ENCODE measurements at places on chromosomes 7 and 10.

DNA sequence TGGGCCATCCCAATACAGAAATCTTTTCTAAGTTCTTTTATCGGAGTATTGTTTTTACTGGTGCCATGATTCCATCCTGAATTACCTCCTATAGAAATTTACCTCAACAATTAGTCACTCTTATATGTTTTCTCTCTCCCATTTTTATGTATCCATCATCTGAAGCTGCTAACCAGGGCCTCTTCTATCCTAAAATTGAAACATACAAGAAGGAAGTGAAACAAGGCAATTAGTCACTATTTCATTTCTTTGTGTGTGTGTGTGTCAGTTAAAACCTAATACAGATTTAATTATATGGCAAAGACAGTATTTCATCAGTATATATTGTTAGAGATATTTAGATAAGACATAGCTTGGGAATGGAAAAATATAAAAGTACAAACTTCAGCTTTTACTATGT lies 148.4 kb upstream of the AHR start:
- H3K4me3 ChIP-seq, result no peak overlapping the region
- no peak overlapping the region for H3K27ac ChIP-seq
- H3K27me3 ChIP-seq, result no peaks in the 10 kb centered on the region
- H3K4me1 ChIP-seq, result peaks cover 2% of the 10 kb centered on the region
- H3K36me3 ChIP-seq, result no peaks in the 10 kb centered on the region

- no peak for DNase-seq
- no peaks in the 10 kb centered on the region for H3K36me3 ChIP-seq
- H3K4me3 ChIP-seq, result no peak overlapping the region
- H3K4me1 ChIP-seq, result no peaks in the 10 kb centered on the region
- no peaks in the 10 kb centered on the region for H3K27me3 ChIP-seq
- H3K27ac ChIP-seq, result no peak overlapping the region
Measured at GRCh38 chr7:30920584-30921539, 9.2 kb downstream of the AQP1 start.

GRCh38 chr10:24966962-24967481 lies 14.6 kb upstream of the PRTFDC1 start:
- no peak overlapping the region for H3K27ac ChIP-seq
- no peaks in the 10 kb centered on the region for H3K36me3 ChIP-seq
- H3K27me3 ChIP-seq, result no peaks in the 10 kb centered on the region
- no peak for DNase-seq

DNA sequence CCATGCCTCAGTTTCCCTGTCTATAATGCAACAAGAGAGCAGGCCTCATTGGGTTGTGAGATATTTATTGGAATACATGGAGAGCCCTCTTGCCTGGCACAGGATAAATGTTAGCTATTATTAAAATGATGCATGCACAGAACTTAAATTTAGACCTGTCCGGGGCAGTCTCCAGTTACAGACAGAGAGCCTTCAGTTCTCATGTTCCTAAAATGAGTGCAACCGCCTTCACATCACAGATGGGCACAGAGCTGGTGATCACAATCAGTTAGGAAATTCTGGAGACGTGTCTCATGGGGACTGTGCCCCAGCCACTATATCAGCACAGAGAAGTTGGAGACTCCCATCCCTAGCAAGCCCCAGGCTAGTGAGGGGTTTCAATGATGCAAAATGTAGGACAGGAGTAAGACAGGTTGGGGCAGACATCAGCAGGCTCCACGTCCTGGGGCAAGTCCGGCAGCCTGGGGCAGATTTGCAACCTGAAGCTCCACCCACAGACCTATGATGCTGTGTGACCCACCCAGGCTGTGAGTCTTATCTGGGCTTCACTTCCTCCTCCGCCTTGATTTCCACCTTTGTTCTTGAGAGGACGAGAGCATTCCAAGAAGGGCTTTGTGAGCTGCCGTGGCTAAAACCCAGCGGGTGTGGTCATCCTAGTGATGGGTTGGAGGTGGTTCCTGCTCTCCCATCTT lies 49.4 kb downstream of the CXCL12 start:
- no peak for DNase-seq
- no peaks in the 10 kb centered on the region for H3K36me3 ChIP-seq
- H3K27ac ChIP-seq, result no peak overlapping the region

DNA sequence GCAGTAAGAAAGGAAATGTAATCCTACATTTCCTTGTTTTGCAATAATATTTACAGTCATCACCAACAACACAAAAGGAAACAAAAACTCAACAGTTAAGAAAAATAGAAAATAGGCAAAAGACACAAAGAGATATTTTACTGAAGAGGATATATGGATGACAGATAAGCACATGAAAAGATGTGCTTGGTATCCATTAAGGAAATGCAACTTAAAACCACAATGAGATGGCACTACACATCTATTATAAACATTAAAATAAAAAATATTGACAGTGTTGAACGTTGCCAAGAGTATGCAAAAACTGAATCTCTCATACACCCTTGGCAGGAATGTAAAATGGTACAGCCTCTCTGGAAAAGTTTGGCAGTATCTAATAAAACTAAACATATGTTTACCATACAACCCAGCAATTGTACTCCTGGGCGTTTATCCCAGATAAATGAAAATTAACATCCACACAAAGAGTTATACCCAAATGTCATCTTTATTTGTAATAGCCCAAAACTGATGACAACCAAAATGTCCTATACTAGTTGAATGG lies 5.4 kb downstream of the CEP41 start:
- no peaks in the 10 kb centered on the region for H3K36me3 ChIP-seq
- no peak overlapping the region for H3K27ac ChIP-seq
- no peak for DNase-seq

- H3K27me3 ChIP-seq, result no peaks in the 10 kb centered on the region
- no peaks in the 10 kb centered on the region for H3K36me3 ChIP-seq
- no peaks in the 10 kb centered on the region for H3K4me1 ChIP-seq
Measured at GRCh38 chr7:42035210-42035609, 201.8 kb downstream of the GLI3 start.

- H3K27me3 ChIP-seq, result no peaks in the 10 kb centered on the region
- H3K4me1 ChIP-seq, result peaks cover 2% of the 10 kb centered on the region
- no peak overlapping the region for H3K4me3 ChIP-seq
- DNase-seq, result no peak
- H3K36me3 ChIP-seq, result no peaks in the 10 kb centered on the region
- no peak overlapping the region for H3K27ac ChIP-seq
Measured at GRCh38 chr10:50384898-50385297, 133.6 kb upstream of the ASAH2 start.

- no peaks in the 10 kb centered on the region for H3K27me3 ChIP-seq
- no peak overlapping the region for H3K27ac ChIP-seq
- no peaks in the 10 kb centered on the region for H3K36me3 ChIP-seq
- no peaks in the 10 kb centered on the region for H3K4me1 ChIP-seq
- no peak overlapping the region for H3K4me3 ChIP-seq
Measured at GRCh38 chr10:128843972-128844371, 623.1 kb upstream of the MGMT start.

DNA sequence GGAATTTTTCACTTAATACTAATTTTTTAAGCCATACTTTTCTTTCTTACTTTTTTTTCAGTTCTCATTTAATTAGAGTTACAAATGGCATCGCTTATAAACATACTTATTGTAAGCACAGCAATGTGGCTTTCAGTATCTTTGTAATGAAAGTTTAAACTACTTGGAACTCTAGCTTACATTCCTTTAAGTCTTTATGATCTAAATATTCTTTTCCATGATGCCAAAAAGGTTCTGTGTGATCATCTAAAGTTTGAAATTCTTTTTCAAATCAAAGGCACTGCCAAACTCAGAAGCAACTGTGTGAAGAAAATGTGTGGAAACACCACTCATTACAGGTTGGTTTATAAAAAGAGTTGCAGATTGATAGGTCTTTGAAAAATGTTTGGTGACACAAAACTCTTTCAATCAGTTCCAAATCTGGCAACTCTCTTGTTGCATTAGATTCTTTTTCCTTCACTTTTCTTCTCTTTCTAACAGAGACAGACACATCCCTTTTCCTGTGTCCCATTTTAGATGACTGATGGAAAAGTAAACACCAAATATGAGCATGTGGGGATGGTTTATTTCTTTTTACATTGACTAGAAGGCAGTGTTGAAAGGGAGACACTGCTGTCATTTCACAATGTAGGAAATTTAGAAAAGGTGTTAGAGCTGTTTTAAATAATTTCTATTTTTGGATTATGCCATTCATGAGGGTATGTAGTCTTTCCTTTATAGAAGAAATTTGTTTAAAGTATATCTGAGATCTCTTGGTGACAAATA lies 392.3 kb downstream of the SUGCT start:
- H3K4me3 ChIP-seq, result no peak overlapping the region
- no peaks in the 10 kb centered on the region for H3K36me3 ChIP-seq
- no peak for DNase-seq
- no peaks in the 10 kb centered on the region for H3K27me3 ChIP-seq

DNA sequence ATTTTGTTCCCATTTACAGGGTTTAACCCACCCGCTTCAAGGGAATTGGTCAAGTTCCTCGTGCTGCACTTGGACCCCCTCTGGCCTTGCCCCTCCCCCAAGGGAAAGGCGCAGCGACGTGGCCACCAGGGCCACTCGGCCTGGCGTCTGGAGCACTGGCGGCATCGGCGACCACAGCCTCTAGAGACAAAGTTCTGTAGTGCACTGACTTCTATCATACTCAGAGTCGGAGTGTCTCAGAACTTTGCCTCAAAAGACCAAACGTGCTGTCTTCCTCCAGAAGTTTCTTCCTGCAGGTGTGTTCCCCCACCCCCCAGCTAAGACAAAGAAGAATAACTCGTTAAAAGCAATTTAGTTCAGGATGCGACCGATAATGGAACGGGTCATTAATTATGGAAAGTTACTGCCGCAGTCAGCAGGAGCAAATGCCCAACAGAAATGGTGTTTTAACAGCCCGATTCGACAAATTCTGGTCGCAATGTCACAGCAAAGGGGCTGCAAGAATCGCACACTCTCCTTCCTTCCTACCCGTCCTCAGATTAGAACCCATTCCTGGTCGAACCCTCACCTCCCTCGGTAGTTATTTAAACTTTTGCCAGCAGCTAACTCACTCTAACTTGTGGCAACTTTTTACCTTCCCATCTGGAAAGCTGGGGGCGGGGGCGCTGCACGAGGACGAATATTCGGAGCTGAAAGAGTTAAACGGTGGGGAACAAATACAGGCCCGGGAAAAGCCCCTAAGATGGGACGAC lies 202.1 kb upstream of the NFE2L3 start:
- no peaks in the 10 kb centered on the region for H3K27me3 ChIP-seq
- DNase-seq, result peak; percentile 24
- no peak overlapping the region for H3K27ac ChIP-seq
- H3K4me3 ChIP-seq, result peak overlapping the region; percentile 63
- H3K4me1 ChIP-seq, result peaks cover 3% of the 10 kb centered on the region

DNA sequence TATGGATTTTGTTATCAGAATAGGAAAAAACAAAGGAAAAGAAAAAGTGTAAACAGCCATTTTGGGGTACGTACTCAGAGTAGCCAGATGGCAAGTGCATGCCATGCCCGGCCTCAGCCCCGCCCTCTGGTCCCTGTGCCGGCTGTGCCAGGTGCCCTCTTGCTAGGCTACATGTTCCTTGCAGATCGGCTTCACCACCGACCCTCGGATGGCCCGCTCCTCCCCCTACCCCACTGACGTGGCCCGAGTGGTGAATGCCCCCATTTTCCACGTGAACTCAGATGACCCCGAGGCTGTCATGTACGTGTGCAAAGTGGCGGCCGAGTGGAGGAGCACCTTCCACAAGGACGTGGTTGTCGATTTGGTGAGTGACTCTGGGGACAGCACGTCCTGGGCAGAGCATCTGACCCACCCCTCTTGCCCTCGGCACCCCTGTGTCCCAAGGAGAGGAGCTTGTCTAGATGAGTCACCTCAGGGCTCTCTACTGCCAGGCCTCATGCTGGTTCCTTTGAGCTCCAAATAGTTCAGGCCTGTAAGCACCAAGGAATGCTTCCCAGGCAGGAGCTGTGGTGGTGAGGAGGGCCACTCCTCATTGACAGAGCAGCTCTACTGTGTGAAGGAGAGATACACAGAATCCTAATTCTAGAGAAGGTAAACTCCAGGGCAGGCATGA lies 54.9 kb upstream of the ZMIZ2 start:
- H3K27ac ChIP-seq, result no peak overlapping the region
- no peaks in the 10 kb centered on the region for H3K27me3 ChIP-seq
- no peak overlapping the region for H3K4me3 ChIP-seq
- no peaks in the 10 kb centered on the region for H3K36me3 ChIP-seq

DNA sequence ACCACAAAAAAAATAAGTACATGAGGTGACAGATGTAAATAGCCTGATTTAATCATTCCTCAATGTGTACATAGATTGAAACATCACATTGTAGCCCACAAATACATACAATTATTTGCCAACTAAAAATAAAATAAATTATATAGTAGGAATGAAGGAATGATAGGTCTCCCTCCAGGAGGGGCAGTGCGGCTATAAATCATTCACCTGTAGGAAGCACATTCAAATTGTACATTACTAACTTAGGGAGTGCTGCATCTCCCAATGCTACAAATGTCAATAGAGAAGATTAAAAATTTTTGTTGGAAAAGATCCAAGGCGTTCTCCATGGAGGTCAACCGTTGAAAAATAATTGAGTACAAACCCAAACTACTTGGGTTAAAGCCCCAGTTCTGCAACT lies 4.2 kb downstream of the KBTBD2 start:
- no peak for DNase-seq
- H3K27me3 ChIP-seq, result no peaks in the 10 kb centered on the region
- H3K36me3 ChIP-seq, result no peaks in the 10 kb centered on the region
- H3K27ac ChIP-seq, result no peak overlapping the region
- peaks cover 9% of the 10 kb centered on the region for H3K4me1 ChIP-seq

DNA sequence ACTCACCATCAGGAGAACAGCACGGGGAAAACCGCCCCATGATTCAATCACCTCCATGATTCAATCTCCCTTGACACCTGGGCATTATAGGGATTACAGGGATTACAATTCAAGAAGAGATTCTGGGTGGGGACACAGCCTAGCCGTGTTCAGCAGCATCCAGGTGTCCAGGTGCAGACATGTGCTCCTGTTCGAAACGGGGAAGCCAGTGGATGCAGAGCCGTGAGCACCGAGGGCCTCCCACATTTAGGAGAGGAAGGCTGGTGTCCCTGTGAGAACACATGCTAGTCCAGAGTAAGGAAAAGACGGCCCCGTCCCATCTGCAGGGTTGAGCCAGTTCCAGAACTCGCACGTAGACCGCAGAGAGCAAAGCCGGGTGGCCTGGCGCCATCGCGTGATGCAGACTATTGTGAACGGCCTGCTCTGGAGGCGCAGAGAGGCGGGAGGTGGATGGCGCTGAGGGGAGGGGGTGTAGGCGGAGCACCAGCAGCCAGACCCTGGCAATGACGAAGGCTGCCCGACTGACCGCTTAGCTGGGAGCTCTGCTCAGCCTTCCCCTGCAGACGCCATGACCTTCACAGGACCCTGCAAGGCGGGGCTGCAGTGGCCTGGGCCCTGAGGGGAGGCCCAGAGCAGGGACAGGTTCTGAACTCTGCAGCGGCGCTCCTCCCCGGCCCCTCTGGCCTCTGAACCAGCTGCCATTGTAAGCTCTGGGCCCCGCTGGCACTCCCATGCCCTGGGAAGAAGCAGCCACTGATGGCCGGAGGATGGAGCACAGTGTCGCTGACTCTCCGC lies 141.6 kb upstream of the TCERG1L start:
- peak; percentile 87 for DNase-seq
- H3K27ac ChIP-seq, result peak overlapping the region; percentile 72
- H3K36me3 ChIP-seq, result no peaks in the 10 kb centered on the region
- peaks cover 8% of the 10 kb centered on the region for H3K4me1 ChIP-seq
- no peak overlapping the region for H3K4me3 ChIP-seq

Measured in ovary (tissue), 10 donors.